ENCODE measurements at places on chromosomes 4 and X.

DNA sequence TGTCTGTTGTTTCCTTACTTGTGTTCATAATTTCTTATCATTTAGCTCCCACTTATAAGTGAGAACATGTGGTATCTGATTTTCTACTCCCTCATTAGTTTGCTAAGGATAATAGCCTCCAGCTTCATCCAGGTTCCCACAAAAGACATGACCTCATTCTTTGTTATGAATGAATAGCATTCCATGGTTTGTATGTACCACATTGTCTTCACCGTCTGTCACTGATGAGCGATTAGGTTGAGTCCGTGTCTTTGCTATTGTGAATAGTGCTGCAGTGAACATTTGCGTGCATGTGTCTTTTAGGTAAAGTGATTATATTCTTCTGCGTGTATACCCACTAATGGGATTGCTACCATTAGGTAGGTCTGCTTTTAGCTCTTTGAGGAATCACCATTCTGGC lies 624.3 kb upstream of the EPHA5 start:
- no peak for DNase-seq

GRCh38 chr4:62402088-62402806 lies 1202.1 kb downstream of the ADGRL3 start:
- DNase-seq, result no peak

DNA sequence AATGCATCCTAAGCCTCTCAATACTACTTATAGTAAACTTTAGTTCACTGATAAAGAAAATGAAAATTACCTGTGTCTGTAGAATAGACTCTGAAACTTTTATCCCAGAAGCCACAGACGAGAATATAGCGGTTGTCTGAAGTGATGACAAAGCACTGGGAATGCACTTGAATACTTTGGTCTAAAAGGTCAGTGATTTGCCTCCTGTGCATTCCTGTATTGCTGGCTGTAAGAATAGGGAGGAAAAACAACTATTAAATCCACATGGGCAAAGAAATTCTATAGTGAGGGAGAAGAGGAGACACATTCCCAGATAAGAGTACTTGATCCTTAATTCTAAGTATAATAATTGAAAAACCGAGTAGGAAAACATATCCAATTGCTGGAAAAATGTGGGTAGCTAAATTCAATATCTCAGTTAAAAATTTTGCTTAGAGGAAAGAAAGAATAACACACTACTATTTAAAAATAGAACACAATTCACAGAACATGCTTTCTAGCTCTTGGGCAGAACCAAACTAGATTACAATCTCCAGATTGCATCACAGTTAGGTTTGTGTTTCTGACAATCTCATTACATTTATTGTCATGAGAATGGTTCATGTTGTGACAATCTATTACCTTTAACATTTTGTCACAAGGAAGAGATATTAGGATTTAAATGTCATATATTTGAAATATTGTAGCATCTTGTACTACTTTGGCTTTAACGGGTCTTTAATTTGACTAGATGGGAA lies 232.1 kb downstream of the DCLK2 start:
- peak; percentile 69 for DNase-seq

DNA sequence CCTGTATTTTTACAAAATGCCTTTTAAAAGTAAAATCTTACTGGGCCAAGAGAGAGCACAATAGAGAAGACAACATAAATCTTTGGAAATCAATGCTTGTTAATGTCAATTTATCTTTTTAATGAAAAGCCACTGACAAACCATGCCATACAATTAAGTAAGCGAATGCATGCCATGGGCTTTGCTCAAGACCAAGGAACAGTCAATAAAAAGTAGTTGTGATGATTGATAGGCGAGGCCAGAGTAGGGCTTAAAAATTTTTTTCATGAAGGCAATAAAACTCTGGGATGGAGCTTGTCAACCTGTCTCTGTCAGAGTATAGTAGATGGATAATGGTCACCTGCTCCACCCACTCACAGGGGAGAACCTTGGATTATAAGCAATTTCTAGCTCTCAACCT lies 17.5 kb upstream of the GPM6B start:
- DNase-seq, result no peak

- peak; percentile 48 for DNase-seq
Observed at GRCh38 chrX:107684956-107685385, 56.7 kb downstream of the PRPS1 start.

DNA sequence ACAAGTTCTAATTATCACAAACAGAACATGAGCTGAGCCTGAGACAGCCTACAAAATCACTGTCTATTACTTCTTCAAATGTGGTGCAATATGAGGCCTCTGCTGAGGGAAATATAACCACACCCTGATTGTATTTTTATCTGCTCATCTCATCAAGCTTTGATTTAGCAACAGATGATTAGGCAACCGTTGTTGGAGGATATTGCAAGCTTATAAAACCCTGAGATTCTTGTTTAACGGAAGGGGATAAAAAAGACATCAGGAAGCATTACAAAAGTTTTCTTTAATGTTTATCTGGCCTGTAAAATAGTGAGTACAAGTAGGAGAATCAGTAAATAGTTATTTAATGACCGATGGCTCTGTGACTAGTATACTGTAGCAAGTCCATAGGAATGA lies 108.5 kb downstream of the ZNF330 start:
- peak; percentile 68 for DNase-seq

GRCh38 chr4:25609976-25610375 lies 45.7 kb upstream of the SLC34A2 start:
- no peak for DNase-seq

DNA sequence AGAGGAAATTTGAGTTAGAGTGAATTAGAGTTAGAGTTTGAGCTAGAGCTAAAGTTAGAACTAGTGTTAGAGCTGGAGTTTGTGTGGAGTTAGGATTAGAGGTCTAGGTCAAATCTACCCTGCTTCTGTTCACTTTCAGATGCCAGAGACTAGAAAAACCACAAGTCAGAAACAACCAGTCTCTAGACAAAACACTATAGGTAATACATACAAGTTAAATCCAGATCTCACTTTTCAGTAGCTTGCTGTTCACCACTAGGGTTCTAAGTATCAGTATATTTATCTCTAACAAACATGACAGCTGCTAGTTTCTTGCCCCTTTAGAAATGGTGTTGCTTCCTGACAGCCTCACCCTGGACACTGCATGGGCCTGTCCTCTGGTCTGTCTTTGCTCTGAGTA lies 300.7 kb downstream of the ARAP2 start:
- no peak for DNase-seq

DNA sequence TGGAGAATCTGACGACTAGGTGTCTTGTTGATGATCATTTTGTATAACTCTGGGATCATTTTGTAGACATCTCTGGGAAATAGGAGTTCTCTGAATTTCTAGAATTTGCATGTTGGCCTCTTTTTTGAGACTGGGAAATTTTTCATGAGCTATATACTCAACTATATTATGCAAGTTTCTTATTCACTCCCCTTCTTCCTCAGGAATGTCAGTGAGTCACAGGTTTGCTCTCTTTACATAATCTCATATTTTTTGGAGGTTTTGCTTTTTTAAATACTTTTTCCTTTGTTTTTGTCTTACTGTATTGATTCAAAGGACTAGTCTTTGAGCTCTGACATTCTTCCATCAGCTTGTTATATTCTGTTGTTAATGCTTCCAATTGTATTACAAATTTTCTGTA lies 1324.2 kb downstream of the TECRL start:
- no peak for DNase-seq

- DNase-seq, result no peak
Observed at GRCh38 chr4:180434131-180434895, 1808.9 kb upstream of the TENM3 start.

DNA sequence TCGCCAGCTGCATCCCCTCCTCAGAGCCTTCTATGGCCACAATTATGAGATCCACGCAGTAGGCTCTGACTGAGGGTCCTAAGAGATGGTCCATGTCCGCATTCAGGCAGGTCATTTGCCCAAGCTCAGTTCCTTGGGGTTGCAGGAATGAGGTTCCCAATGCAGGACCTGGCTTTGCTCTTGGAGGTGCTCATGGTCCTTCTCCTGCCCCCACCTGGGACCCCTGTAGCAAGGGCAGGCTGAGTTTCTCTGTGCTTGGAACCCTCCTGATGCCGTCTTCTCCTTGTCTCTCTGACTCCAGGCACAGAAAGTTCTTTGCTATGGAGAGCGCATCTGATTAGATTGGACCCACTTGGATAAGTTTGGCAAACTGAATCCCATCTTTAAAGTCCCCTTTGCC lies 16.5 kb upstream of the SHOX start:
- DNase-seq, result no peak

- DNase-seq, result peak; percentile 39
Observed at GRCh38 chr4:110682311-110682710, 59.4 kb upstream of the PITX2 start.

DNA sequence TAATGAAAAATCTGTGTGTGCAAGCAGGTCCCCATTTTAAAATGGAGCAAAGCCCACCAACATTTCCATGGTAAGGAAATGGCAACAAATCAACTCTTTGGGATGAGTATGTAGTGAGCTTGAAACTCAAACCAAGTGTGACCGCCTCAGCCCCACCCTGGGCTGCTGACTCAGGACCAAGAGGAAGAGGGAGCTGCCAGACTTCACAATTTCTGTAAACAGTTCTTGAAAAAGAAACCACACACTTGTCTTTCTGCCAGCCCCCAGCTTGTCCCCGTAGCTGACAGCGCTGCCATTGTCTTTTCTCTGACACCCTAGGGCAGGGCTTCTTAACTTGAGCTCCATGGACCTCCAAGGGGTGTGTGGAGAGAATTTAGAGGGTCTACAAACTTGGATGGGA lies 10.3 kb downstream of the RTL5 start:
- peak; percentile 75 for DNase-seq

DNA sequence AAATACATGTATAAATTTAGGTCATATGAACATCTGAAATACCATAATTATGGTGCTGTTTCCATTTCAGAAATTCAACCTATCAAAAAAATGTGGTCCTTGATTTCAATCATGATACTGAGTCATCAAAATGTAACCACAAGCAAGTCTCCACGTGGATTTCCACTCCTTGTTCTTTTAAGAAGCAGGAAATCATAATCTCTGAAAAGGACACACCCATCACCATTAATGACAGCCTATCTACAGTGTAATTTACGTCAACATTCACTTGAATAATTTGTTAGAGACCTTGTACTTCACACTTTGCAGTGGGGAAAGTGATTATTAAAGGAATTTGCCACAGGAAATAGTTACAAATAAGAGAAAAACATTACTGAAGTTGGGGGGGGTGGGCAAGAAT lies 17.7 kb upstream of the SLC7A11 start:
- peak; percentile 66 for DNase-seq

DNA sequence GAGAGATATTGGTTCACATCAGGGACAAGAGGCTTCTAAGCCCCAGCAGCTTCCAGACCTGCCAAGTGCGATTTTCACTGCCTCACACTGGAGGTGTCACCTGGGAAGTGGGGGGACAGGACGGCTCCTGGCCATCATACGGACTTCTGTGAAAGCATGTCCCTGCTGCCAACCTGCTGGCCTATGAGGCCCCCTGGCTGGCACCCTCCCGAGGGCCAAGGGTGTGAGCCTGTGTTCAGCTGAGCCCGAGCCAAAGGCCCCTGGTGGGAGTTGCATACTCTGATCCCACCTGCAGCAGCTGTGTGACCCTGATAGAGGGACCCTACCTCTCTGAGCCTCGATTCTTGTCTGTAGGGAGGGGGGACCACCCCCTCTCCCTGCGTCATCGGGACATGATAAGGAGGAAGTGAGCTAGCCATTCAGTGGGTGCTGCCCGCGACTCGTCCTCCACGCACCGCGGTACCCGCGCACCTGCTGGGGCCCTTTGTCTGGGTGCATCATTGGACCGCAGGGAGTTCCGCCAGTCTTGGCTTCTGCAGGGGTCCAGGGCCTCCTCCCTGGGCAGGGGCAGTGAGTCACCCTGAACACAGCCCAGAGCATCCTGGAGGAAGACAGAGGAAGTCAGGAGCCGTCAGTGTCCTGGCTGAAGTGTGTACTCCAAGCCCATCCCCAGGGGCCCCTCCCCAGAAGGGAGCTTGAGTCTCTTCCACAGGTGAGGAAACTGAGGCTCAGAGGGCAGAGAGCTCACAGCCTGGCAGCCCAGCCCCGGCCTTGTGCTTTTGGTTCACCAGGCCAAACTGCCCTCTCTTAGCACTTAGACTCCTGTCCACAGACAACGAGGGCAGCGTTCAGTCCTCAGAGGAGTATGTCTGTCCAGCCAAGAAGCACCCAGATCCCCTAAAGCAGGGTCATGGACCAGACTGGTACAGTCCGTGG lies 24.1 kb downstream of the C4orf50 start:
- no peak for DNase-seq

GRCh38 chr4:66693694-66694093 lies 851.6 kb downstream of the CENPC start:
- peak; percentile 61 for DNase-seq

DNA sequence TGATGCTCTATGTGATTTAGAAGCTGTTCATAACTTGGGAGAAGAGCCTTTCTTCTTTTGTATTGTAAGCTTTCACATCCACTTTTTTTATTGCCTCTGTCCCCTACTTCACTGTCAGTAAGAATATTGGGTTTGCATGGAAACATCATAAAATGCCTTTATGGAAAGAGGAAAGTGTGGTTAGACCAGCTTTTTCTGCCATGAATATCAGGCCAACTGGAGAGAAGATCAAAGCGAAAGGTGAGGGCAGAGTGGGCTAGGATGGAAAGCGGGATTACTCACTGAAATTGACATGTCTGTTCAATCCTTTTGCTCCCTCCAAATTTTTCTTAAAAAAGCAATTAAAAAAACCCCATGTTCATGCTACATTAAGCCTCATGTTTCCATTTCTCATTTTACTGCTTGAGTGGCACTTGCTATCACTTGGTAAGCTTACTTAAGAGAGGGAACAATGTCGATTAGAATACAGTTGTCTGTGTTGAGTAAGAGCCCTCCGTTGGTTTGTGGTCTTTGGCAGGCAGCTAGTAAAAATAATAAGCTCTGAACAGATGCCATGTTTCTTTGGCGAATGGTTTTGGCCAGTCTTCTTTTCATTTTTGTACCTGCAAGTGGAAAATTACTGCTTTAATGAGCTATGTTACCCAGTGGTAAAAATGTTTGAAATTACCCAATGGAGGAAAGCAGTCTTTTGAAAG lies 35.9 kb downstream of the SUPT20HL1 start:
- peak; percentile 81 for DNase-seq

DNA sequence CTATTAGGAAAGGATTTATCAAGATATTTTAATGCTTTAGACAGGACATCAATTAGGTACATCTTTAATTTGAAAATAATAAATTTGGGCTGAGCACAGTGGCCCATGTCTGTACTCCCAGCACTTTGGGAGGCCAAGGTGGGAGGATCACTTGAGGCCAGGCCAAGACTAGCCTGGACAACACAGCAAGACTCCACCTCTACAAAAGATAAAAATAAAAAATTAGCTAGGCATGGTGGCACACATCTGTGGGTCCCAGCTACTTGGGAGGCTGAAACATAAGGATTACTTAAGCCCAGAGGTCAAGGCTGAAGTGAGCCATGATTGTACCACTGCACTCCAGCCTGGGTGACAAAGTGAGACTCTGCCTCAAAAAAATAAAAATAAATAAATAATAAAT lies 59.6 kb upstream of the IRF2 start:
- no peak for DNase-seq

DNA sequence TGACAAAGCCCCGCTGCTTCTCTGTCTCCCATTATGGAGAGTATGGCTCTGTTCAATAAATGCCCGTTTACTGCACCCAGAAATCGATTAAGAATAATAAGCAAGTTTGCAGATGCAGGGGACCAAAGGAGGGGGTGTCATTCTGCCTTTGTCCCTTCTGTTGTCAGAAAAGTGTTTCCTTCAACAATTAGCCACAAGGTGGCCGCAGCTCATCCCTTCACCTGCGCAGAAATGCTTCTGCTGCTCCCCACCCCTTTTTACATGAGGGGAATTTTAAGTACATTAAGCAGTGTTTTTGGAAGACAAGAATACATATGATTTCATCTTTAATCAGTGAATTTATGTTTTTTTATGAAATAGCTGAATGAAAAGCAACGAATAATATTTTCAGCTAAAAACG lies 175.6 kb upstream of the ARX start:
- DNase-seq, result no peak

GRCh38 chr4:146346276-146346675 lies 131.9 kb downstream of the REELD1 start:
- DNase-seq, result no peak

Measured in fibroblast of the aortic adventitia (primary cell).